Stimulated activated CD8-positive, alpha-beta memory T cell treated with anti-CD3 and anti-CD28 coated beads, Interleukin-4, amount 100 ng/mL, for 1 hour (primary cell): ENCODE measurements at places on chromosomes 2 and 18.

DNA sequence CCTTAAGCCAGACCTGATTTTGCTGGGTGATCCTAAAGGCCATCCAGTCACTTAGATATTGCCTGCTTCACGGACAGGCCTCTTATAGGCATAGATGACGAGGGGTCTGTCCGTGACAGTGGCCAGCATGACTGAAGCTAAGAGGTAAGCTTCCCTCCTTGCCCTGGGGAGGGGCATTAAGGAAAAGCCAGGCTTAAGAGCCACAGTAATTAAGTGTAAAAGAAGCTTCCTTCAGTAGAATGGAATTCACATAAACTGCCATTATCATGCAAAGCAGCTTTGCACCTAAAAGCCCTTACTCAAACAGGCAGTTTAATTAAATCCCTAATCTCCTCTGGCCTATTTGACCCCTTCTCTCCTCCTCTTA is 99.4 kb upstream of the PKDCC start:
- no peak for DNase-seq

DNA sequence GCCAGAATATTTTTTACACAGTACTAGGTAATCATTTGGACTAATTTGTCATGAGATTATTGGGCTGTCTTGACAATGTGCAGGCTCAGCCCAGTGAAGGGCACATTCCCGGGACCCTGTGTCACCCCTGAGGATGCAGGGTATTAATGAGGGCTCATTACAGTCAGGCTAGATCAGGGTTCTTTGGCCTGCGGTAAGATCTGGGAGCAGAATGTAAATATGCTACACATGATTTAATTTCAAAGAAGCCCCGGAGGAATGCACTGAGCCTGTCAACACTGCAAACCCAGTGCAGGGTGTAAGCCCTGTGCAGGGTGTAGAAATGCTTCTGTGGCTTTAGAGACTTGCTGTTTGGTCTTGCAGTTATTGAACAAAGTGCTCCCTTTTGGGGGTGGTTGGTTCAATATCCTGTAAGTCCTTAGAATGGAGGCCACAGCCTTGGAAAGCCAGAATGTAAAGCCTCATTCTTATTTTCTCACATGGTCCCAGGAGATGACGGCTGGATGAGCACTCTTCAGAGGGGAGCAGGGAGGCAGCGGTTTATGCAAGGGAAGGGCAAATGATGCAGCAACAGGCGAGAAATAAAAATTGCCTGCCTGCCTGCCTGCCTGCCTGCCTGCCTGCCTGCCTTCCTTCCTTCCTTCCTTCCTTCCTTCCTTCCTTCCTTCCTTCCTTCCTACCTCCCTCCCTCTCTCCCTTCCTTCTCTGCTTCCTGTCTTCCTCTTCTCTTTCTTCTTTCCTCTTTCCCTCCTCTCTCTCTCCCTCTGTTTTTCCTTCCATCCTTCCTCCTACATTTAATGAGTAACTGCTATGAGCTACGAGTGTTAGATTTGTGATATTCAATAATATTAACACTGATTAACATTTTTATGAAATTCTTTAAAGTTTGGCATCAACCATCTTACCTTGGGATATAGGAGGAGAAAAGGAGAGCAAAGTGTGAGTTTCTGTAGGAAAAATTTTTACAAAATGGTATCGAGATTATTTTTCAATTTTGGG is 148.8 kb downstream of the VAPA start:
- no peak for DNase-seq

- DNase-seq = no peak
These were observed 235.4 kb downstream of the TXNL1 start for GRCh38 chr18:56402872-56403516.

GRCh38 chr2:1675633-1676032 is 68.7 kb downstream of the PXDN start:
- no peak for DNase-seq

DNA sequence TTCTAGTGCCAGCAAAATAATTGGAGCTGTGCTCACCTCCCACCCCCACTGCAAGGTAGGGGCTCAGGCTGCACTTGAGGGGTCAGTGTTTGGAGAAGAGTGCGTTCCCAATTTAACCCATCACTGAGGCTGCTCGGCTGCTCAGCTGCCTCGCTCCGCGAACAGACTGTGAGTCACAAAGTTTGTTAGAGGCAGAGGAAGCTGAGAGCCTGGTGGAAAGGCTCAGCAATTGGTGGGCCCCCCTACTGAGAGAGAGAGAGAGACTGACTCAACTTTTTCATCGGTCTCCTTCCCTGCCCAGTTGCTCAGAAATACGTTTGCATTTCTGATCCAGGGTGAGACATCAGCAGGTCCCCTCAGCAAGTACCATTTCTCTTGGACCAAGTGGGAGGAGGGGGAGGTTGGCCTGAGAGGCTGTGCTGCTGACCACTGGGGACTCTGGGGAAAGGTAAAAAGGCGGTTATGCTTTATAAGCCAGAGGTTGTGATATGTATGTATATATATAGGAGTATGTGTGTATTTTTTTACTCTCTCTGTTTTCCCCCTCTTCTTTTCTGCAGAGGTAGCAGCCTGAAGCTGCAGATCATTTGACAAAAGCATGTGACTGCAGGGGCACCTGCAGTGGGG is 1.5 kb downstream of the EFR3B start:
- no peak for DNase-seq
